Astrocyte (in vitro differentiated cells and primary cell): ENCODE measurements at places on chromosomes 12 and 14. TPM values are rescaled to one million over a fixed set of nuclear protein-coding genes. Genes with fewer than 3 reads are reported as not detected.

DNA sequence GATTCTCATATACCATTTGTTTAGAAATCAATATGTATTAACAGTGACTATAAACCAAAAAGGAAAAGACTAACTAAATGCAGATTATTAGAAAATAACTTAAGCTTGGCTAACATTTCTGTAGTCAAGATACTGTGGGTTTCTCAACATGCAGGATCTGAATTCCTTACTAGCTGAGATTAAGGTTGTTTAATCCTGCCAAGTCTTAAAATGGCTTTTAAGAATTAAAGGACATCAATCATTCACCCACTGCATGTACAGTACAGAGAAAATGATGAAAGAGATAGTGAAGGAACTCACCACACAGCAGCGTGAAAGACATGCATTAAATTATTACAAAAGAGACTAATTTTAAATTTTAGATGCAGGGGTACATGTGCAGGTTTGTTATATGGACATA, 3.8 kb downstream of the ACSS3 start:
- peak; percentile 53 for DNase-seq
- no peak overlapping the region for H3K27ac ChIP-seq
- H3K4me1 ChIP-seq: peaks cover 7% of the 10 kb centered on the region
- no peak overlapping the region for H3K4me3 ChIP-seq

GRCh38 chr12:127655691-127656090, 611.3 kb upstream of the TMEM132C start:
- H3K4me1 ChIP-seq: peaks cover 38% of the 10 kb centered on the region
- peak; percentile 97 for DNase-seq
- peak overlapping the region; percentile 86 for H3K27ac ChIP-seq
- H3K27me3 ChIP-seq: no peaks in the 10 kb centered on the region
- H3K4me3 ChIP-seq: no peak overlapping the region

- H3K27me3 ChIP-seq: no peaks in the 10 kb centered on the region
- peak; percentile 95 for DNase-seq
- peak overlapping the region; percentile 8 for H3K27ac ChIP-seq
- H3K36me3 ChIP-seq: no peaks in the 10 kb centered on the region
- peaks cover 10% of the 10 kb centered on the region for H3K4me1 ChIP-seq
Measured at GRCh38 chr12:92735131-92735721, 32.4 kb downstream of the PLEKHG7 start.

- no peaks in the 10 kb centered on the region for H3K36me3 ChIP-seq
- no peaks in the 10 kb centered on the region for H3K4me1 ChIP-seq
- no peaks in the 10 kb centered on the region for H3K27me3 ChIP-seq
- no peak overlapping the region for H3K4me3 ChIP-seq
- H3K27ac ChIP-seq: no peak overlapping the region
- DNase-seq: no peak
Measured at GRCh38 chr14:63991833-63992232, 139.0 kb downstream of the SYNE2 start.

DNA sequence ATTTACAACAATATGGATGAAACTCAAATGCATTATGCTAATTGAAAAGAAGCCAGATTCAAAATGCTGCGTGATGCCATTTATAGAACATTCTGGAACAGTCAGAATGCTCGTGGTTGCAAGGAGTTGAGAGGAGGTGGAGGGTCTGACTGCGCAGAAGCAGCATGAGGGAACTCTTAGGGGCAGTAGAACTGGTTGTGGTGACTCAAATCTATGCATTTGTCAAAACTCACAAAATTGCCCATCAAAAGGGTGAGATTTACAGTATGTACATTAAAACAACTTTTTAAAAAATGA, 113.7 kb upstream of the PDZRN4 start:
- H3K27ac ChIP-seq: no peak overlapping the region
- no peak for DNase-seq
- no peaks in the 10 kb centered on the region for H3K36me3 ChIP-seq
- no peak overlapping the region for H3K4me3 ChIP-seq
- no peaks in the 10 kb centered on the region for H3K27me3 ChIP-seq

- no peak overlapping the region for H3K27ac ChIP-seq
- H3K27me3 ChIP-seq: peaks cover 35% of the 10 kb centered on the region
- H3K36me3 ChIP-seq: no peaks in the 10 kb centered on the region
- H3K4me3 ChIP-seq: peak overlapping the region; percentile 40
- peaks cover 5% of the 10 kb centered on the region for H3K4me1 ChIP-seq
- peak; percentile 12 for DNase-seq
Measured at GRCh38 chr12:16604596-16605252, 1.2 kb downstream of the LMO3 start.

- H3K4me1 ChIP-seq: no peaks in the 10 kb centered on the region
- H3K4me3 ChIP-seq: no peak overlapping the region
- H3K27ac ChIP-seq: no peak overlapping the region
- no peak for DNase-seq
Measured at GRCh38 chr14:35576856-35577255, 42.9 kb downstream of the INSM2 start.

GRCh38 chr12:60162988-60163720, 567.3 kb downstream of the SLC16A7 start:
- DNase-seq: no peak
- H3K27ac ChIP-seq: no peak overlapping the region
- H3K36me3 ChIP-seq: no peaks in the 10 kb centered on the region
- no peak overlapping the region for H3K4me3 ChIP-seq
- no peaks in the 10 kb centered on the region for H3K4me1 ChIP-seq

GRCh38 chr12:125097427-125097826, 32.2 kb downstream of the AACS start:
- H3K36me3 ChIP-seq: no peaks in the 10 kb centered on the region
- no peaks in the 10 kb centered on the region for H3K27me3 ChIP-seq
- peaks cover 8% of the 10 kb centered on the region for H3K4me1 ChIP-seq
- H3K4me3 ChIP-seq: no peak overlapping the region
- no peak for DNase-seq
- no peak overlapping the region for H3K27ac ChIP-seq

GRCh38 chr12:24228371-24228770, 278.9 kb upstream of the SOX5 start:
- no peak for DNase-seq
- H3K27me3 ChIP-seq: no peaks in the 10 kb centered on the region
- peaks cover 15% of the 10 kb centered on the region for H3K4me1 ChIP-seq
- H3K27ac ChIP-seq: no peak overlapping the region

GRCh38 chr14:53619691-53620231, 336.9 kb downstream of the BMP4 start:
- H3K27ac ChIP-seq: peak overlapping the region; percentile 36
- peaks cover 14% of the 10 kb centered on the region for H3K4me1 ChIP-seq
- no peaks in the 10 kb centered on the region for H3K27me3 ChIP-seq
- H3K36me3 ChIP-seq: no peaks in the 10 kb centered on the region

DNA sequence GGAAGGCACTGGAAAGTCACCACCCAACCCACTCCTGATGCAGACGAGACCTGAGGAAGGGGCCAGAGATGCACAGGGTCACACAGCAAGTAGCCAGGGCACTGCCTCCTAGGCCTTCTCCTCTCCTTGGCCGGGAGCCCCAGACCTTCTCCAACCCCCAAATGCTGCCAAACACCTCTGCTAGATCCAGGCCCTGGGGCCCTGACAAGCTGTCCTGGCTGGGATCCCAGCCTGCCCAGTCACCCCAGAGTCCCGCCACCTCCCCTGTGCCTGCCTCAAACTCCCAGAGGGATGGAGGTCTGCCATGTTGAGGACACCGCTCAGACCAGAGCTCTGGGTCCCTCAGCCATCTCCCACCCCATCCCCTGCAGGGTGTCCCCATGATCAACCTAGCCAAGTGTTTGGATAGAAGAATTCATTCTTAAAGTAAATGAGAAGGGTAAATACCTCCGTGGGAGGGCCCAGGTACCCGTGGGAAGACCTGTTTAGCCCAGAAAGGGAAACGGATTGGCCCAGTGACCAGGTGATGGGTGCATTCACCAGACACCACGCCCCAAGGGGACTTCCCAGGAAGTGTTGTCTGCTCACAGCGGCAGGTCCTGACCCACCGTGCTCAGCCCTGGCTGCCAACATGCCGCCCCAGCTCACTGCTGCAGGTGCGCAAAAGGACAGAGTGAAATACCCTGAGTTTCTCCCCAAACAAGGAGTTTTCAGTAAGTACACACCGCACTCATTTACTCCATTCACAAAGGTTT, 4.6 kb upstream of the DIO3 start:
- H3K27me3 ChIP-seq: peaks cover 32% of the 10 kb centered on the region
- no peak for DNase-seq
- H3K4me1 ChIP-seq: peaks cover 2% of the 10 kb centered on the region

DNA sequence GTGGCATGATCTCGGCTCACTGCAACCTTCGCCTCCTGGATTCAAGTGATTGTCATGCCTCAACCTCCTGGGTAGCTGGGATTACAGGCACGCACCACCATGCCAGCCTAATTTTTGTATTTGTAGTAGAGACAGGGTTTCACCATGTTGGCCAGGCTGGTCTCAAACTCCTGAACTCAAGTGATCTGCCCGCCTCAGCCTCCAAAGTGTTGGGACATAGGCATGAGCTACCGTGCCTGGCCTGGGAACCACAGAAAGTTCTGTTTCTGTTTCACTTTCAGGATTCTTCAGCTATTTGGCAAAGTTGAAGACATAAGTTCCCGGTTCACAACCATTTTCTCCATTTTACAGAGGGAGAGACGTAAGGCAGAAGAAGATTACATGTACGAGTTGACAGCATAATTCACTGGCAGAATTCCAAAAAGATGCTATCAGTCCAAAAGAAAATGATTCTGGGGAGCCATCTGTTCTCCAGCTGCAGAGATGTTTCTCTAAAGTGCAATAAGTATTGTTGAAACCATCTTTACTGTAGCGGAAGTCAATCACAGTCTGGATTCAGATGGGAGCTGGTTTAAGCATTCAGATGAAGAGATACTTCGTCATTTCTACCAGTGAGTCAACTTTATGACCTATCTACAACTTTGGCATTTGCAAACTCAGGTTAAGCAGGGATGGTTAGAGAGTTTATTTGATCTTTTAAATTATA, 8.1 kb upstream of the RNF34 start:
- no peak overlapping the region for H3K27ac ChIP-seq
- no peaks in the 10 kb centered on the region for H3K27me3 ChIP-seq

DNA sequence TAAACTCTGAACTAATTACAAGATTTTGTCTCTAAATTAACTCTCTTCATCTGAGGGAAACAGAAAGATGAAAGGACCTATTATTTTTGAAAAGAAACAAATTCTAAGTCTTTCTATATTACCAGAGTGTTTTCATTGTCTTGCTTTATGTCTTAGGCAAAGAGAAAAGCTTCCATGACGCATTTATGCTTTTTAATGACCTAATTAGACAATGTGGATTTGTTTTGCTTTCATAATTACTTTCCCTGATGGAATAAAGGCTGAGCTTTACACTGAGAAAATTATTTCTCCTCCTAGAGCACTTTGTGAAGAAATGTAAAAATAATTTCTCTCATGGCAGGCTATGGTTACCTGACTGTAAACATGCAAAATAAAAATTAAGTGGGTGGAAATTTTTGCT, 138.0 kb upstream of the SLCO1C1 start:
- H3K27ac ChIP-seq: no peak overlapping the region
- no peaks in the 10 kb centered on the region for H3K4me1 ChIP-seq
- H3K36me3 ChIP-seq: no peaks in the 10 kb centered on the region
- no peak for DNase-seq
- no peak overlapping the region for H3K4me3 ChIP-seq
- no peaks in the 10 kb centered on the region for H3K27me3 ChIP-seq

DNA sequence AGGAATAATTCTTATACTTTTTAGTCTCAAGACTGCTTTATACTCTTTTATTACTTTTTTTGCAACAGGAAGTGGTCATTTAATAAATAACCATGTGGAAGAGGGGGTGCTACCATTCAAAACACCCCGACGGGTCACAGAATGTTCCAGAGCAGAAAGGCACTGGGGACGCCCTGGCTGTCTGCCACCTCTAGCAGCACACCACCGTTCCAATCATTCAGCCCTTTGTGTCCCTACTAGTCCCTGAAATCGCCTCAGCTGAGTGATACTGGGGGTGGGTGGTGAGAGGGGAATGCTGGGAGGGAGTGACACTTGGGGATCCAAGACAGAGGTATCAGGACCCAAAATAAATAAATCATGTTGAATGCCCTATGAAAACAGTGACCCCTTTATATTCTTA, 52.4 kb downstream of the MON2 start:
- no peak for DNase-seq
- H3K4me1 ChIP-seq: no peaks in the 10 kb centered on the region
- H3K4me3 ChIP-seq: no peak overlapping the region
- H3K27ac ChIP-seq: no peak overlapping the region
- H3K27me3 ChIP-seq: no peaks in the 10 kb centered on the region
- H3K36me3 ChIP-seq: no peaks in the 10 kb centered on the region

Gene TSHR
- not detected in 2 replicates for total RNA-seq

Gene TECPR2
- 19.9 and 23.1 TPM in 2 replicates for total RNA-seq

Gene BCL11B
- 1.1 and 2.0 TPM in 2 replicates for total RNA-seq

Gene OTOGL
- 0.16 and 0.53 TPM in 2 replicates for total RNA-seq

Gene SLC8A3
- 0.45 and 0.89 TPM in 2 replicates for total RNA-seq

Gene MYF6
- not detected in 2 replicates for total RNA-seq
